ENCODE measurements at places on chromosomes 16 and 17.

DNA sequence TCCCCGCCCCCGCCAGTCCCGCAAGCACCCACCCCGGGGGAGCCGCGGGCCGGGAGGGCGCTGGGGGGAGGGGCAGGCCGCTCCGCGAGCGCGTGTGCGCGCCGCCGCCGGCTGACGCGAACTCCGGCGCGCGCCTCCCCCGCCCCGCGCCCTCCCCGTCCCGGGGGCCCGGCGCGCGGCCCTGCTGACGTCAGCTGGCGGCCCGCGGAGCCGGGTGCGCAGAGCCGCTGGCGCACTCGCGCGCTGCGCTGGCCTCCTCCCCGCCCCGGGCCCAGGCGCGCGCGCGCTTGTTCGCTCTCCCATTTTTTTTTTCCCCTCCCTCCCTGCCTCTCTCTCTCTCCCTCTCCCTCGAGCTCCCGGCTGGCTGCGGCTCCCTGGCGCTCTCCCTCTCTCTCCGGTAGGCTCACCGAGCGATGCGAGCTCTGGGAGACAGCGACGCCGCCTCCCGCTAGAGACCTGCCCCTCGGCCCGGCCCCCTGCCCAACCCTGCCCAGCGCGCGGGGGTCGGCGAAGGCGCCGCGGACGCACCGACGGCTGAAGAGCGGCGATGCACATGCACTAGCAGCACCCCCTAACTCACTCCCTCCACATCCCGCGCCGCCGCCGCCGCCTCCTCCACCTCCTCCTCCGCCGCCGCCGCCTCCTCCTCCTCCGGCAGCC lies at the start of gene GNAO1:
Gene GNAO1 (plus strand): TSS at position 334 of the 660 bp plus-strand sequence. CDS start 747 bp downstream, outside the sequence.
- peak; percentile 15 for DNase-seq

DNA sequence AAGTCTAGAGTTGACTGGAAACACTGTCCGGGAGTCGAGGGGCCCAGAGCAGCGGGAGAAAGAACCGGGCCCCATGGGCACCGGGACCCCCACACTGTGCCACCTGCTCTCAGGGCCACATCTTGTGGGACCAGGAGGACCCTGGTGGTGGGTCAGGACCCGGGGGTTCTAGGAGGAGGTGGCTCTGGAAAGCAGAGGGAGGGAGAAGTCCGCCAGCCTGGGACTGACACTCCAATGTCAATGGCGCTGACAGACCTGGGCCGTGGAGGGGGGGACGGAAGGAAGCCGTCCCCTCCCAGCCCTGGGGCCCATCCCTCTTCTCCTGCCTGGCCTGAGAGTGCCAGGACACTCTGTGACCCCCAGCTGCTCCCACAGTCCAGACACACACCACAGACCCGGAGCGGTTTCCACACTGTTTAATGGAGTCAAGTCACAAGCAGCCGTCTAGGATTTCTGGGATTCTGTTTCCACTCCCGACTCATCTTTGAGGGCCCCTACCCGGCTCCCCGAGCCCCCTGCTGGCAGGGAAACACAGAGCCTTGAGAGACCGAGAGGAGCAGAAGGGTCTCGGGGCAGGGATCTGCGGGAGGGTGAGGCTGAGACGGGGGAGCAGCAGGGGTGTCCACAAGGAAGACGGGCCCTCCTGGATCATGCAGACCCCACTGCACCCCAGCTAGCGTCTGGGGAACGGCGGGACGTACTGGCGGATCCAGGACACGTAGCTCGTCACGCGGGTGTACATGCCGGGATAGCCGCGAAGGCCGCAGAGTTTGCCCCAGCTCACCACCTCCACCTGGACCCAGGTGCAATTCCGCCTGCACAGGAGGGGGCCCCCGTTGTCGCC lies 23.5 kb upstream of the UBE2I start:
- no peak for DNase-seq

- no peak for DNase-seq
Measured at GRCh38 chr17:28493460-28493859, 12.7 kb upstream of the FOXN1 start.

- no peak for DNase-seq
Measured at GRCh38 chr17:3972931-3973330, 8.7 kb upstream of the ATP2A3 start.

- DNase-seq: no peak
Measured at GRCh38 chr16:68367030-68367429, 56.2 kb downstream of the PRMT7 start.

- DNase-seq: no peak
Measured at GRCh38 chr17:28578246-28579195, 1.8 kb upstream of the ALDOC start.

GRCh38 chr16:22614271-22614947 lies 103.7 kb downstream of the NPIPB5 start:
- DNase-seq: no peak

DNA sequence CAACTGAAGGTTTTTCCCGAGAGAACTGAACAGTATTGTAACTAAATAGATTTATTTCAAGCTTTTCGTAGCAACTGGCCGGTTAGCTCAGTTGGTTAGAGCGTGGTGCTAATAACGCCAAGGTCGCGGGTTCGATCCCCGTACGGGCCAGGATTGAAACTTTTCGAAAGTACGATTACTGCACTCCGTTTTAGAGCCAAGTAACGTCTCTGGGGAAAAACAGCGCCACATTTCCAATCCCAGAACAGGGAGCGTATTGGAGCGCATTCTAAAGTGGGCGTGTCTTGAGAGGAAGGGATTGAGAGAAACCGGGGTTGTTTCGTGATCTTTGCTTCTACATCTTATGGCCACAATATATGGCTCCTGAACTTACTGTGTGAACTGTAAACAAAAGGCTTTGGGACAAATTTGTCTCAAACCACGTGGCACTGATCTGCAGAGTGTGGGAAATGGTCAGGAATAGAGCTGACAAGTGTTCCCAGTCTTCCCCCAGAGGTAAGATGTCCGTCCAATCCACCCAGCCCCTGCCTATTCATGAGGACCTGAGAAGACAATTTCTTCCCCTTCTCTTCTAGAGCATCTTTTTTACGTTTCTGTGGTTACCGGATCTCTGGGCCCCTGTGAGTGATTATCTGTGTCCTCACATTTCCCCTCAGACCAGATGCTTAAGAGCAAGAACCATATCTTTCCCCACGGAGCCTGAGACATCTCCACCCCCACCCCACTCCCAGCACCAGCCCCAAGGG lies 2.3 kb downstream of the BORCS6 start:
- DNase-seq: no peak

DNA sequence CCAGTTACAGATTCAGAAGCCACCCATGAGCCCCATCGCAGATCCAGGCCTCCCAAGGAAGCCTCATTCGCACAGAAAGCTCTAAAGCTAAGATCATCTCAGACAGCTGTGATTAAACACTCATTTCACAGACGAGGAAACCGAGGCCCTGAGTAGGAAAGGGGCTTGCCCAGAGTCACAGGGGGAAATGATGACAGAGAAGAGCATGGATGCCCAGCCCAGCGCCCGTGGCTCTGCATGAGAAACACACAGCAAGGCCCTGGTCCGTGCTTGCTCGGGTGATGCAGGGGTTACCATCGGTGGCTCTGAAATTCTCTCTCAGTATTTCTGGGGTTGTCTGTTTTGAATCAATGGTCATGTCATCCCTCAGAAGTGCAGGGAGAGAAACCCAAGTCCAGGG lies 109.6 kb downstream of the C16orf78 start:
- DNase-seq: no peak

DNA sequence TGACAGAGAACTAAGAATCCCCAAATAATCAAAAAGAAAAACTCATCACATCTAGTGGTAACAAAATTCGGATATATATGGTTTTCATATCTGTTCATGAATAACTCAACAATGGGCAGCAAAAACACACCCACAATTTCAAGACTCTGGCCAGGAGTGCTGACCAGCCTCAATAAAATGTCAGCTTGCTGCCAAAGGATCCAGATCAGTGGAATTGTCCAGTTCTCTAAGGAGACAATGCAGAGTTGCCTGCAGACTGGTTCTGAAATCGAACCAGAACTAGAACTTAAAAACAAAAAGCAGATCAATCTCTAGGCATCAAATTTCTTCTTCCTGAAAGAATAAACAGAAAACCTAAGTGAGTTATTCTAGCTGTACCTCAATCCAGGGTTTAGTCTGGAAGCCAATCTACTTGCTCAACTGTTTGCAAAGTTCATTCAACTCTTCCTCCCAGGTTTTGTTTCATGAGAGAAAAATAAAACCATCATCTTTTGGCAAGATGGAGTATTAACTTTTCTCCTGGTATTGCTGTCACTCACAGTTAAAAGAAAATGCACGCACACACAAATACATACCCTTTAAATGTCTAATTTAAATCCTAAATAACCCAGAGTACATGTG lies 61.0 kb downstream of the CFDP1 start:
- no peak for DNase-seq

DNA sequence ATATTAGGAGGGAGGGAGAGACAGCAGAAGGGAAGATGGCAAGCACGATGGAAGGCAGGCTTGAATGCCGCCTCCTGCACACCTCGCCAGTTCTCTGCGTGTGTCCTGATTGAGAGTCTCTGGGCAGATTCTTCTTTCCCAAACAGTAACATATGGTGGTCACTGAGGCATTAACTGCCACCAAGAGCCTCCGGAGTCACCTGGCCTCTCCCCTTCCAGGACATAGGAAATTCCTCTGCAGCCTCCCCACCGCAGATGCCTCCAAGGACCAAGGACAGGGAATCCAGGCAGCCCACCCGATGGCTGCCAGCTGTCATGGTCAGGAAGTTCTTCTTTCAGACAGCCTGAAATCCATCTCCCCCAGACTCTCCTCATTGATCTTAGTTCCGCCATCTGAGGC lies 149.3 kb downstream of the ENGASE start:
- no peak for DNase-seq

- DNase-seq: no peak
Measured at GRCh38 chr16:87201052-87201451, 116.1 kb downstream of the C16orf95 start.

- no peak for DNase-seq
Measured at GRCh38 chr17:42016411-42016831, 818 bp downstream of the DNAJC7 start.

DNA sequence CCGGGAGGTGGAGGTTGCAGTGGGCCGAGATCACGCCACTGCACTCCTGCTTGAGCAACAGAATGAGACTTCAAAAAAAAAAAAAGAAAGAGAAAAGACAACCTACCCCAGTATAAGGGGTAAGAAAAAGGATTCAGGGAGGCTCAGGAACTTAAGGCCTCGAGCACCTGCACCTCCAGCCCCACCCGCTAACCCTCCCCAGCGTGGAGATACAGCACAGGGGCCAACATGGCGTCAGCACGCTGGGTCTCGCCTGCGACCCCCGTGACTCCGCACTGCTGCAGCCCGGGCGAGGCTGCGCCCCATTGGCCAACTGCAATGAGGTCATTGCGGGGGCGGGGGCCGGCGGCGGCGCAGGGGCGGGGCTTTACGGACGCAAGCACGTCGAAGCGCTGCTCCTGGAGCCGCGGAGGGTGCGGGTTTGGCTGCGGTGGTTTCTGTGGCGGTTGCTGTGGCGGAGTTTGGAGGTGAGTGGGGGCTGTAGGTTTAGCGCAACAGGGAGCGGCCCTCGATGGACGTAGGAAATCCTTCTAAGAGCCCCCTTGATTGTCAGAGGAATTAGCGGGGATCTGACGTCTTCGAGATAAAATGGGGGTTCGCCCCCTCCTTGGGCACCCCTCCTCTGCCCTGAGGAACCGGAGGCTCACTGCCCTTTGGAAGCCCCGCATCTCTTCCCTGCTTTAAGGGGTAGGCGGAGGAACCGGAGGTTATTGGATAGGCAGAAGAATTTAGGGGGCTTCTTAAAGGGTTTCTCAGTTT lies at the start of gene ATP6V0A1:
Gene ATP6V0A1 (plus strand): TSS at position 382 of the 759 bp plus-strand sequence. CDS start 2,017 bp downstream, outside the sequence.
- peak; percentile 86 for DNase-seq

DNA sequence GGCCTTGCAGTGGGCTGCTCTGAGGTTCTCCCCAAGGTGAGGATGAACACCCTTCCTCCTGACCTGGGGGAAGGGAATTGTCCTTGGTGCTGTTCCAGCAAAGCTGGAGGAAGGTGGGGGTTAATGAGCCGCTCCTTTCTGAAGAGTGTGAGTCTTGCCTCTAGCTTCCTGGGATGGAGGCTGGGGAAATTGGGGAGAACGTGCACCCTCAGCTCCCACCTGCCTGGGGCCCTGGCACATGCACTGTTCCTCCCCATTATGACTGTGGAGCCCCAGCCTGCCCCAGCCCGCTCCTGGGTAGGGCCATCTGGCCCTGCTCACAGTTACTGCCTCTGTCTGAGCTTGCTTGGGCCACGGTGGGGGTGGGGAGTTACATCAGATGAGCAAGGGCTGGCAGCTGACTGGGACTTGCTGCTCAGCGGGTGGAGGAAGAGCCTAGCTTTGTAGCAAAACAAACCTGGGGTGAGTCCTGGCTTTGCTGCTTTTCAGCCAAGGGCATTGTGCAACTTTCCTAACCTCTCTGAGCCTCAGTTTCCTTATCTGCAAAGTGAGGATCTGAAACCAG lies 11.1 kb downstream of the TNS4 start:
- DNase-seq: no peak

- no peak for DNase-seq
Measured at GRCh38 chr17:52537421-52537820, 378.9 kb upstream of the CA10 start.

GRCh38 chr16:57096192-57096591 lies 3.8 kb downstream of the CPNE2 start:
- no peak for DNase-seq

DNA sequence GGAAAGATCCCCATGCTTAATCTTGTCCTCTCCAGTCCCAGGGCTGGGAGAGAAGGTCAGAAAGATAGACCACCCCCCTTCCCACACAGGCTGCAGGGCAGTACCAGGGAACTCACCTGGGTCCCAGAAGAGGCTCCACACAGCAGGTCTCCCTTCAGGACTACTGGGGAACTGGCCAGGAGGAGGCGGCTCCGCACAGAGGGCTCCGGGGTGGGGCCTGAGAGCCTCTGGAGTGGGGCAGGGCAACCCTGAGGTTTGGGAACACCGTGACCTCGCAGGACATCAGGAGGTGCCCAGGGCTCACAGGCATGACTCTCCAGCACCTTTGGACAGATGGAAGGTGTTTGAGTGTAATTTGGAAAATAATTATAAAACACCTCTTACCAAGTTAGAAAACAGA lies 11.0 kb downstream of the ABCA3 start:
- no peak for DNase-seq

Measured in GM18507 (cell line).